Lower lobe of right lung (tissue), 2 donors: ENCODE measurements at places on chromosomes 11 and 22. TPM values are rescaled to one million over a fixed set of nuclear protein-coding genes. Genes with fewer than 3 reads are reported as not detected.

DNA sequence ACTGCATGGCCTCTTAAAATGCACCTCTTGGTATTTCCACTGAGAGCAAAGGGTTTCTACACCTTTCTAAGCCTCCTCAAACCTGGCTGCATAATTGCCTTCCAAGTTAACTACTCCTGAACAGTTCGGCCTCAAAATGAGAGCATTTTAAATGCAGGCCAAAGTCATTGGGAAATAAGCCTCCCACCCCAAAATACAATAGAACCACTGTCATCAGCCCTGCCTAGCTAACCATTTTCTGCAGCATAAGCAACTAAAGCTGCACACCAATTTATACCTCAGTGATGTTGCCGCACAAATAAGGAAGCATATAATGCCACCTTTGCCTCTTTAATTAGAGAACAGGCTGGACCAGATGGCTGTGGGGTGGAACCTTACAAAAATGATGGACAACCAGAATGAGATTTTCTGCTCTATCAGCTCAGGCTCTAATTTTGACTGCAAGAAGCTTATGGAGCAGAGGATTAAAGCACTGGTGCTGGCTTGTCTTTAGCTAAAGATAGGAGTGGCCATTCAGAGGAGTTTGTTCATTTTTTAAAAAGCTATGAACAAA is 4.3 kb downstream of the TOB2 start:
- no peak overlapping the region for H3K27ac ChIP-seq
- H3K27me3 ChIP-seq: no peaks in the 10 kb centered on the region
- peaks cover 41% of the 10 kb centered on the region for H3K36me3 ChIP-seq
- peaks cover 20% of the 10 kb centered on the region for H3K4me1 ChIP-seq
- no peak for DNase-seq

DNA sequence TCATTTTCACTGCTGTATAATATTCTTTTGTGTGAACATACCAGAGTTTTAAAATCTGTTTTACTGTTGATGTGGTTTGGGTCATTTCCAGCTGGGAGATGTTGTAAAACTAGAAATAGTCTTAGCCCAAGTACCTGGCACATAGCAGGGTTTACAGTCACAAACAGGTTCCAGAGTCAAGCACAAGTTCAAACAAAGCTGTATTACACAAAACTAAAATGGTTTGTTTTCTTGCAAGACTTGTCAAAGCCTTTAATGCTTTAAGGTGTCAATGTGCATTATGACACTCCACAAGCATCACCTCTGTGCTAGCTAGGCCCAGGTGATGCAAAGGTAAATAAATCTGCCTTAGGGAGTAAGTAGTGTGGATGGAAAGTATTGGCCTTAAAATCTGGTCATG is 379.1 kb downstream of the MN1 start:
- no peak overlapping the region for H3K27ac ChIP-seq
- H3K4me1 ChIP-seq: peaks cover 14% of the 10 kb centered on the region
- H3K36me3 ChIP-seq: no peaks in the 10 kb centered on the region

GRCh38 chr11:46265764-46266163 is 11.7 kb upstream of the CREB3L1 start:
- no peak overlapping the region for H3K27ac ChIP-seq
- no peaks in the 10 kb centered on the region for H3K27me3 ChIP-seq
- DNase-seq: no peak

- H3K4me1 ChIP-seq: no peaks in the 10 kb centered on the region
- no peak overlapping the region for H3K27ac ChIP-seq
- peaks cover under 1% of the 10 kb centered on the region for H3K27me3 ChIP-seq
- H3K4me3 ChIP-seq: no peak overlapping the region
These were observed 77.1 kb upstream of the IGLL5 start for GRCh38 chr22:22810471-22810870.

- no peaks in the 10 kb centered on the region for H3K27me3 ChIP-seq
- peak overlapping the region; percentile 69 for H3K4me3 ChIP-seq
- no peaks in the 10 kb centered on the region for H3K36me3 ChIP-seq
- H3K4me1 ChIP-seq: peaks cover 39% of the 10 kb centered on the region
- DNase-seq: peak; percentile 49
These were observed 86.6 kb upstream of the ARHGAP32 start for GRCh38 chr11:129278586-129279319.

The RGL4 gene
- 1.9 TPM for total RNA-seq

DNA sequence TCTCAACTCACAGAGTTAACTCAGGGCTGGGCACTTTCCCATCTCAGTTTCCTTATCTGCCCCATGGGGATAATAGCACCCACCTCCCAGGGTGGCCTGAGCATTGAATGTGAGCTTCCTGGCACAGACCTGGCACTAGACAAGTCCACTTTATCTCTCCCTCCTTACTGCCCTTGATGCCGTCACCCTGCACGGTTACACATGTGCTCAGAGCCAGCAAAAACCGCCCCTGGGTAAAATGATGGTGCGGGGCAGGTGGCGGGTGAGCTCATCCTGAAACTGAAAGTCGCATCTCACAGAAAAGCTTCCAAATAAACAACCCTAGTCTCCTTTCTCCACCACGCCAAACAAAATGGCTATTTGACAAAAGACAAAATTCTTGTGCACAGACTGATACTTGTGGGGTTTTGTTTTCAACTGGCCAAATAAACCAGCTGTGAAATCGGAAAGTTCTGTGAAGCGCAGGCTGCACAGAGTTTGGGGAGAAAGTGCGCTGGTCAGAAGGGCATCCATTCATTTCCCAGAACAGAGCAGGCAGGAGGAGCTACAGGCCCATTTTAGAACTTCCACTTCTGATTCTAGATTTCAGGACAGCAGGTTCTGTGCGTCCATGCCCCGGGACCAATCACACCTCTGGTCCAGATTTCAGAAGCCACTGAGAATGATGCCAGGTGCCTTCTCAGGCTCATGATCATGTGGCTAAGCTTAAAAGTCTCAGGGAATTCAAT is 138.1 kb downstream of the SHANK2 start:
- H3K36me3 ChIP-seq: peaks cover 1% of the 10 kb centered on the region
- no peak overlapping the region for H3K27ac ChIP-seq
- no peaks in the 10 kb centered on the region for H3K27me3 ChIP-seq
- no peak overlapping the region for H3K4me3 ChIP-seq
- no peaks in the 10 kb centered on the region for H3K4me1 ChIP-seq

DNA sequence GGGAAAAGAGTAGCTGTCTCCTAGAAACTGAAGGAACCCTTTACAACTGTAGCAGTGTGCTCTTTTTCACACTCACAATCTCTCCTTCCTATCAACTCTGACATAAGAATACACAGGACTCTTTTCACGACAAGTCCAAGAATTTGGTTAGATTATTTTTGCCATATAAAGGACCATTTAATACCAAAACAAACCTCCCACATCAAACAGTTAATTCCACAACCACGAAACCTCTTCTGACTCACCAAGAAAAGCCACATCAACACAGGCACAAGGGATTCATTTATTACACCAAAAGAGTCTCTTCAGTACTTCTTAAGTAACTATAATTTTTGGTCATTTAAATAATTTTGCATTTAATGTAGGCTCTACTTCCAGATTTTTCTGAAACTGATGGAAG is 222.6 kb upstream of the PITPNB start:
- peaks cover 36% of the 10 kb centered on the region for H3K4me1 ChIP-seq
- no peak overlapping the region for H3K4me3 ChIP-seq
- DNase-seq: no peak

GRCh38 chr22:23774922-23775436 is 2.3 kb downstream of the MMP11 start:
- H3K36me3 ChIP-seq: no peaks in the 10 kb centered on the region
- DNase-seq: no peak
- H3K27ac ChIP-seq: no peak overlapping the region
- no peaks in the 10 kb centered on the region for H3K27me3 ChIP-seq
- H3K4me1 ChIP-seq: peaks cover 38% of the 10 kb centered on the region

- H3K27me3 ChIP-seq: peaks cover 42% of the 10 kb centered on the region
- DNase-seq: no peak
- H3K27ac ChIP-seq: no peak overlapping the region
- H3K4me3 ChIP-seq: peak overlapping the region; percentile 70
- H3K4me1 ChIP-seq: peaks cover 37% of the 10 kb centered on the region
These were observed 1.7 kb downstream of the MN1 start for GRCh38 chr22:27799827-27800249.

The ACR gene
- total RNA-seq: 0.62 TPM

DNA sequence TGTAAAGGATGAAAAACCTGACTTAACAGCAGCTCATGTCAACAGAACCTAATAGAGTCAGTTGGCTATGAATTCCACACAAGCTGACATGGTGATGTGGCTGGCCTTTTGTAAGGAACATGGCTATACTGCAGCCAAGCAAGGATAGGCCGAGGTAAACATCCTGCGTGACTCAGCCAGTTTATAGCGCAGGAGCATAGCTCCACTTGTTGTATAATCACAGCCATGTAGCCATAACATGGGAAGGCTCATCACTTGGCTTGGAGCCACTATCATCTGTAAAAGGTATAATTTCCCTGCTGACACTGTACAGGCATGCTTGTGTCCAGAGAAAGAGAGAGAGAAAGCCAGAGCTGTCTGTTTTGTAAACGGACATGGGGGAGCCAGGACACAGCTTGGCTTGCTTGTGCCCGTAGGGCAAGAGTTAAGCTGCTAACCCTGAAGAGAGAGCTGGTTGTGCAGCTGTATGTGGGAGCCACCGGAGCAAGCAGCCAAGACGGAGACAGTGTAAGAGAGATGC is 104.4 kb upstream of the PLET1 start:
- no peak overlapping the region for H3K27ac ChIP-seq
- no peak overlapping the region for H3K4me3 ChIP-seq
- H3K4me1 ChIP-seq: no peaks in the 10 kb centered on the region
- no peaks in the 10 kb centered on the region for H3K36me3 ChIP-seq
- no peaks in the 10 kb centered on the region for H3K27me3 ChIP-seq

GRCh38 chr11:129063118-129063517 is 120.4 kb upstream of the TP53AIP1 start:
- DNase-seq: no peak
- H3K4me1 ChIP-seq: no peaks in the 10 kb centered on the region
- H3K27me3 ChIP-seq: no peaks in the 10 kb centered on the region
- H3K27ac ChIP-seq: no peak overlapping the region
- H3K4me3 ChIP-seq: no peak overlapping the region

The NFAM1 gene
- total RNA-seq: 21.8 TPM
